ENCODE measurements at places on chromosomes 11 and 22. TPM values are rescaled to one million over a fixed set of nuclear protein-coding genes. Genes with fewer than 3 reads are reported as not detected.

DNA sequence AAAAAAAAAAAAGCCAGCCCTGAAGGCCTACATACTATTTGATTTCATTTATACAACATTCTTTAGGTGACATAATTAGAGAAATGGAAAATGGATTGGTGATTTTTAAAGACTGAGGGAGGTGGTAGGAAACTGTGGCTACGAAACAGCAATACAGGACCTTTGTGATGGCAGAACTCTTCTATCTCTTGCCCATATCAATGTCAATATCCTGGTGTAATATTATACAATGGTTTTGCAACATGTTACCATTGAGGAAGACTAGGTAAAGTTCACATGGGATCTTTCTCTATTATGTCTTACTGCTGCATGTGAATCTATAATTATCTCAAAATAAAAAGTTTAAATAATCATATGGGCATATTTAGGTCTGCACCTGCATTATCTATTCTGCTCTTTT is 371.2 kb downstream of the ETS1 start:
- no peak for ATAC-seq

DNA sequence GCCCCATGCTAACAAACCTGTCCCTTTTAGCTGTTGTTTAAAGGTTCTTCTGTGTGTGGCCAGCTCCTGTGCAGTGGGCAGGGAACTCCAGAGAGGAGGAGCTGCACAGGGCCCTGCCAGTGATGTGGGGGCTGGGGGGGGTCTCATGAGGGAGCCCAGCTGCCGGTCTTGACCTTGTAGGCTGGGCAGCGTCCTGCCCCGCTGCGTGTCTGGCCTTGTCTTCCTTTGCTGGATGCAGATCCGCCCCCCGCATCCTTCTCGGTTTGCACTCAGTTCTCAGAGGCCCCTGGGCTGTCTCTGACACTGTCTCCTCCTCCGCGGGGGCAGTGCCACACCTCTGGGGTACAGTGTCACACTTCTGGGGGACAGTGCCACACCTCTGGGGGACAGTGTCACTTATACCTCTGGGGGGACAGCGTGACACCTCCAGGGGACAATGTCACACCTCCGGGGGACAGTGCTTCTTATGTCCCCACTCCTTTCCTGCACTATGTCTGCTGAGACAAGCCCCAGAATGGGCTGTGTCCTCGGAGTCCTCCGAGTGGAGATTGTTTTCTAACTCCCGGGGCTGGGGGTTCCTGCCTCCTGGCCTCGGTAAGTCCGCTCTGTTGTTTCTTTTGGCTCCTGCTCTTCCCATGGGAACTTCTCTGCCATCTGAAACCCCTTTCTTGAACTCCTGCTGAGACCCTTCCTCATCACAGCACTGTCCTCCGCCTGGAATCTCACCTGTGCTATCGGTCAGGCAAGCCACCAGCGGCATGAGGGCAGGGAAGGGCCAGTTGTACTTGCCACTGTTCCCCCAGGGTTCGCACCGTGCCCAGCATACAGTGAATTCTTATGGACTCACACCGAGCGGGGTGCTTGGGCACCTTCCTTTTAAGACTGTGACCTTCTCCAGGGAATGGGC is 788.3 kb downstream of the TBC1D22A start:
- ATAC-seq = no peak

DNA sequence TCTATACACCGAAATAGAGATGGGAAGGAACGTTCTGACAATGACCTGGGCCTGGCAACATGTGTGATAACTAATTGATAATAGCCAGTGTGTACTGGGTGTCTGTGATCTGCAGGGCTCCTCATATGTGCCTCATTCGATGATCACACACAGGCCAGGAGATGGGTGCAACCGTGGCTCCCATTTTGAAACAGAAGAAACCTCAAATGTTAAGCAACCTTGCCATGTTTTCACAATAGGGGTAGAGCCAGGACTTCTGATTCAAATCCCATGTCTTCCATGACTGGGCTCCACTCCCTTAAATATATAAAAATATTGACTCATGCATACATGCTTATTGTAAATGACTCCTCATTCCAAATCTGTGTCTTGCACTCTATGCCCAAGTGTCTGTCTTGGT is 11.1 kb downstream of the APOL3 start:
- ATAC-seq = no peak

HEPACAM gene
- not detected for total RNA-seq

DNA sequence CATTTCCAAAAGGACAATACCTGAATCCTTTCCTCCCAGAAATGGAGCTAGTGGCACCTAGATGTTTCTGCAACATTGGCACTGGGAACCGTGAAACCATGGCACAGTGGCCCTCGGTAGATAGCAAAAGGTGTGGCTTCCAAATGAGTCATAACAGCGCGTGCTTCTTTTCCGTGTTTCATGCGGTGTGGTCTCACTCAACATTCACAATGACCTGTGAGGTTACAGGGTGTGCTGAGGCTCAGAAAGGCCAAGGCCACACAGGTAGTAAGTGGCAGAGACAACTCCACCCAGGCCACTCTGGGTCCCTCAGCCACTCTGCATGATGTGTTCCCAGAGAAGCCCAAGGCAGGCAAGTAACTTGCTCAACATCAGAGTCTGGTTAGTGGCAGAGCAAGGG is 67.4 kb downstream of the TP53I11 start:
- peak; percentile 56 for ATAC-seq

DNA sequence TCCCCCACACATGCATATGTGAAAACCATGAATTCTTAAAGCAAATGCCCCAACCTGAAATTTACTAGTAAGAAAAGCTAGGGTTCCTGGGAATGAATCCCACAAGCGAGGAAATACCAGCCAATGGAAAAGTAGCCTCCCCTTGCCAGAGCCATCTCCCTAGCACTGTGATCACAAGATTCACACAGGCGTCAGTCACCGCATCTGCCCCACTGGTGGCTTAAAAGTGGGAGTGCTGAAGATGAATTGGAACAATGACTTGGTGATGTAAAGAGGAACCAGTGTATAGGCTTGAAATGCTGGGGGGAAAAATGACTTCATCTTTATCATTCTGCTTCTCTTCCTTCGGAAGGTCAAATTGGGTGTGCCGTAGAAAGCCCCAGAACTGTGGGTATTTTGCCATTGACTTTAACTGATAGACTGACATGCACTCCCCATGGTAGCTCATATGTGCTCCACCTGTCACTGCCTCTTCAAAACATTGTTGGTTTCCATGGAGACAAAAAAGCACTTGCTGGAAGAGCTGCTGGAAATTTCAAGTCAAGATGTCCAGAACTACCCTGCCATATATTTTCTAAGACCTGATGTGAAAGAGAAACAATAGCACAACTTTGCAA is 19.2 kb upstream of the ASPHD2 start:
- no peak for ATAC-seq

- ATAC-seq = no peak
Measured at GRCh38 chr22:24026733-24027132, 15.6 kb downstream of the CABIN1 start.

DNA sequence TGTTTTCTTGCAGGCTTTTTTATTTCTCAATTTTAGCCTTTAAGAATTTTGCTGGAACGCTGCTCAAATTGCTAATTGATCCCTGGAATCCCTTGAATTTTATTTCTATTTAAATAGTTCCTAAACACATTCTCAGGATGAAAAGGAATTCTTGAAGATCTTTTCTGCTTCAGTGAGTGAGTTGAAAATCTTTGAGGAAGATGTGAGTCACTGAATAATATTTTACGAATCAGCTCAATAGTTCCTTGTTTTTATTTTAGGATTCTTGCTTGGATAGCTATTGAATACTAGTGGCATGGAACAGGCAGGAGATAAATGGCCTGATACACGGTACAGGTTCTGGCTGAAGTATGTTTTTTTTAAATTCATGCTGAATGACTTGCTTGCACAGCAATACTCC is 194.6 kb upstream of the CCDC90B start:
- no peak for ATAC-seq

MS4A8 gene
- total RNA-seq = not detected

DNA sequence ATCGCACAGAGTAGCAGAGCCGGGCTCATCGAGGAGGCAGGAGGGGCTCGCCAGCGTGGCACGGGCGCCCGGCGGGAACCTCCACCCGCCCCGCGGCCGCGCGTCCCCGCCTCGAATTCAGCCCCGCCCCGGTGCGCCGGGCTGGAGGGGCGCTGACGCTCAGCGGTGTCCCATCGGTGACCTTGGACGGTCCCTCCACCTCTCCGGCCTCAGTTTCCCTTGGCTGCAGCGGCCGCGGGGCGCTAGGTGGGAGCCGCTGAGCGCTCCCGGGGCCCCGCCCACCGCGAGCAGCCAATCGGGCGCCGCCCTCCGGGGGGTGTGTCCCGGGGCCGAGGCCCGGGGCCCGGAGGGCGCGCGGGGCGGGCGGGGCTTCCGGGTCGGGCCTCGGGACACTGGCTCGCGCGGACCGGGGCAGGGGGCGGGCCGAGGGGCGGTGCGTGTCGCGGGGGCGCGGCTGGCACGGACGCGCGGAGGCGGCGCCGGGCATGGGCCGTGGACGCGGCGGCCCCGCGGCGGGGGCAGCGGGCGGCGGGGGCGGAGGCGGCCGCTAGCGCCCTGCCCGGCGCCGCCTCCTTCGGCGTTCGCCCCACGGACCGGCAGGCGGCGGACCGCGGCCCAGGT is at the start of gene PPARA:
TSS of gene PPARA (plus strand) at position 493 of the 621 bp plus-strand sequence. CDS start 47,858 bp downstream, outside the sequence.
- peak; percentile 91 for ATAC-seq

DNA sequence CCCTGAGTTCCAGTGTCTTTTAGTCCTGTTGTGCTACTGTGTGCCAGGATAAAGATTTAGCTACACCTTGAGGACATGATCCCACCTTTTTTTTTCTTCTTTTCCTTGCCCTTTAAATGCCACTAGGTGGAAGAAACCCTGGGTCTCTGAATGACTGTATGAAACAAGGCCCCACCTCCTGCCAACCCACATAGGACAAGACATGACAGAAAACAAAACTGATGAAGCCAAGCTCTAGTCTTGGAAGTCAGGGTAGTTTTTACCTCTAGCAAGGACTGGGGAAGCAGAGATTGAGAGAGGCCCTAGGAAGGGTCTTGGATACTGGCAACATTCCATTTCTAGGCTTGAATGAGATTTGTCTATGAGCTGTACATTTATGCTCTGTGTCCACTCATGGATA is 410.7 kb downstream of the MIAT start:
- no peak for ATAC-seq

GRCh38 chr22:30201945-30202344 is 44.6 kb downstream of the LIF start:
- peak; percentile 17 for ATAC-seq

LRRC75B gene
- 5.0 TPM for total RNA-seq

DNA sequence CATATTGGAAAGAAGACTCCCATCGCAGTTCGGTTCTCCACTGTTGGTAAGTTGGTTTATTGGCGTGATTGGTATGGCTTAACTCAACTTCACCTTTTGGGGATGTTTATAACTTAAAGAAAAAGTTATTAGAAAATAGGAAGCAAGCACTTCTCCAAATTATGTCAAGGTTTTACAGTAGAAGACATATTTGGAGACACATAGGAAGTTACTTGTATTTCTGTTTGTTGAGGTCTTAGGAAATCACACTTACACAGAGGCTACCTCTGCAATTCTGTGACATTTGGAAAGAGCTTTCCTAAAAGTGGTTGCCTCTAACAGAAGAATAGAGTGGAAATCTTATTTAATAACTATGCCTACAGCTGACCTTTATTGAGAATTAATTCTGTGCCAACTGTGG is 12.3 kb downstream of the CAT start:
- no peak for ATAC-seq

DNA sequence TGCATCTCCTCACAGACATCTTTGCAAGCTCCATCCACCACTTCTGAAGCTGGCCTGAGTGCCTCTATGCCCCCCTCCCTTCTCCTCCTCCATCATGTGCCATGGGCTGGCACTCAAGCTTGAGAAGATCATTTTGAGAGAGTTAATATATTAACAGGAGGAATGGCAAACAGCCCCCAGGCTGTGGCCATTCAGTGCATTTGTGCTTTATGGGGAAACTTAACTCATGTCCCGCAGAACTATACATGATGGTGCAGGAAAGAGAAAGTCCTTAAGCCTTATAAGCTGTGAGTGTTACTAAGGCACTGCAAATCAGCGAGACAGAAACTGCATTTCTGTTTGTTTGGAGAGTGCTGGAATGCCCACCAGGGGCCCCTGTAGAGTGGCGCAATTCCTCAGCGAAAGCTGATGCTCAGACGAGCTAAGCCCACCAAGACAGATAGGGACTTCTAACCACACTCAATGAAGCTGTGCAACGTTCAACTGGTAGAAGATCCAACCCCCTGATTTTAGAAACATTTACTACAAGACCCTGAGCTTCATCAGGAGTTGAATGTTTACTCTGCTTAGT is 26.8 kb upstream of the PHLDA2 start:
- no peak for ATAC-seq

- ATAC-seq = no peak
Measured at GRCh38 chr11:92432515-92432914, 207.9 kb downstream of the FAT3 start.

CDCA5 gene
- total RNA-seq = 14.1 TPM

- no peak for ATAC-seq
Measured at GRCh38 chr22:27416511-27417420, 384.8 kb downstream of the MN1 start.

GRCh38 chr11:14413307-14414069 is 54.5 kb upstream of the RRAS2 start:
- ATAC-seq = no peak

DNA sequence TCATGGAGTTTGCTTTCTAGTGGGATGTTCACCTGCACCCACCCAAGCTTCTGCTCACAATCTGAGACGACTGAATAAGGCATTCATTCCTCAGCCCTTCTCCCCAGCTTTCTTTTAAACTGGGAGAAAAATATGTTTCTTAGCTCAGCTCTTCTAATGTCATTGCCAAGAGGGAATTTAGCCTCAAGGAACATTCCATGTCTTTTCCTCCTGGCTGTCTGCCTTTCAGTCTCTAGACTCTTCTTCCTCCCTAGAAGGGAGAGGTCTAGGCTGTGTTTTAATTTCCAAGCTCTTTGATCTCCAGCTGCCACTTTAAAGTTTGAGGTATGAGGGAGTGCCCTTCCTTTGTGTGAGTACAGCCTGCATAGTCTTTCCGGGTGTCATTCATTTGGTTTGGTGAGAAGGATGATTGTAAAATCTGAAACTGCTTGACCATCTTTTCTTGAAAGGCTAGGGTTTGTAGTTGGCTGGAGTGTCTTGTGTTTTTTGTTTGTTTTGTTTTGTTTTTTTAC is 11.7 kb upstream of the HTATIP2 start:
- ATAC-seq = peak; percentile 77

MTFP1 gene
- total RNA-seq = 14.1 TPM

DNA sequence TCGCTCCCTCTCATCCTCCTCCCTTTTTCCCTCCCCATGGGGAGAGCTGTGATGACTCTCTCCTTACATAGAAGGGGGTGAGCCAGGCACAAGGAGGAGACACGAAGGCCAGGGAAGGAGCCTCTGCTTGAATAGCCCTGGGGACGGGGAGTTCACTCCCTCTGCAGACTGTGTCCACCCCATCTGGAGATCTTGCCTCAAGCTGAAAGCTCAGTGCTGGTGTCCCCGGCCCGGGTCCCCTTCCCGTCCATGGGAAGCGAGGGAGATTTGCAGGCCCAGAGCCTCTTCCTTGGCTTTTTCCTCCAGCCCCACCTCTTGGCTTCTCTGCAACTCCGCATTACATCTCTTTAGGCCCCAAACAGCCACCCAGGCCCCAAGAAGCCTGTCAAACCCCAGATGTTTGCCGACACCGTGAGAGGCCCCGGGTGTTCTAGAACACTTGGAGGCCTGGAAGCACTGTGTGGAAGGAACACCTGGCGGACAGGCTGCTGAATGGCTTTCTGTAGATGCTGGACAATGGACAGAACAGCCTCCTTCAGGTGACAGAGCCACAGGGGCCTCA is 32.3 kb downstream of the LINC01488 start:
- no peak for ATAC-seq
